SW480 (cell line): ENCODE measurements at places on chromosomes 3 and 15.
A peak's percentile ranks its signal among the peaks of the same experiment; 100 is the strongest.

DNA sequence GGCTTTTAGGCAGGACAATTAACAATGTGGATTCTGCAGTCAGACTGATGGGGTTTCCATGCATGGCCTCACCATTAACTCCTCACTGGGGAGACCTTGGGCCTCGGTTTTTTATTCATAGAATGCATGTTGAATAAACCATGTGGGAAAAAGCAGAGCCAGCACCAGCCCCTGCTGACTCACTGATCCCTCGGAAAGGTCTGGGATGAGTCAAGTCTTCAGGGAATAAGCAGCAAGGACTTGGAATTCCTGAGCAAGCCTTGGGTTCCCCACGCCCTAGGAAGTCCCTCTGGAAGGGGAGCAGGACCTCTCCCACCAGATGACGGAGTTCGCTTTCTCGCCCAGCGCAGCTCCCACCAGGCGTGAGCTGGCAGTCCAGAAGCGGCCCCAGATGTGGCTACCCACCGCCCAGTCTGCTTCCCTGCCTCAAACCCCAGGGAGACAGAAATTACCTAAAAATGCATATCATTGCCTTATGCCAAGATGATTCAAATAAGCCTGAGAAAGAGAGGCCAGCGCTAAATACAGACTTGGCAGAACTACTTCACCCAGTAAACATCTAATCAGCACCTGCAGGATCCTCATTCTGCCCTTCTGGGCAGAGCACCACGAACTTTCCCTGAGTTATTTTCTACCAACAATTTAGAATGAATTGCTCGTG lies 45.4 kb downstream of the BTD start:
- peak; percentile 87 for DNase-seq

- DNase-seq = no peak
These were observed 19.2 kb upstream of the MYZAP start for GRCh38 chr15:57572468-57572867.

- DNase-seq = no peak
These were observed 40.0 kb downstream of the NME9 start for GRCh38 chr3:138289701-138290100.

- no peak for DNase-seq
These were observed 256.9 kb downstream of the ARRDC4 start for GRCh38 chr15:98217356-98217755.

- no peak for DNase-seq
These were observed 143.0 kb upstream of the PRR23C start for GRCh38 chr3:139187648-139188047.

DNA sequence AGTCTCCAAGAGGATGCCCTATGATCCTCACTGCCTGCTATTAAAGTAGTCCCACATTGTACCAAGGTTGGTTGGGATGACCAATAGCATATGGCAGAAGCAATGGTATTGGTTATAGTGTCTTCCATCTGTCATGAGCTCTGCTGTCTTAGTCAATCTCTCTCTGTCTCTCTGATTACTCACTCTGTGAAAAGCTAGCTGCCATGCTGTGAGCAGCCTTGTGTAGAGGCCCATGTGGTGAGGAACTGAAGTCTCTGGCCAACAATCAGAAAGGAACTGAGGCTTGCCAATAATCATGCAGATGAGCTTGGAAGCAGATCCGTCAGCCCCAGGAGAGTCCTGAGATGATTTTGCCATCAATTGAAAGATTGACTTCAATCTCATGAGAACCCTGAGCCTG lies 60.3 kb upstream of the CFAP161 start:
- no peak for DNase-seq

GRCh38 chr3:195140816-195141793 lies 129.9 kb downstream of the XXYLT1 start:
- no peak for DNase-seq

DNA sequence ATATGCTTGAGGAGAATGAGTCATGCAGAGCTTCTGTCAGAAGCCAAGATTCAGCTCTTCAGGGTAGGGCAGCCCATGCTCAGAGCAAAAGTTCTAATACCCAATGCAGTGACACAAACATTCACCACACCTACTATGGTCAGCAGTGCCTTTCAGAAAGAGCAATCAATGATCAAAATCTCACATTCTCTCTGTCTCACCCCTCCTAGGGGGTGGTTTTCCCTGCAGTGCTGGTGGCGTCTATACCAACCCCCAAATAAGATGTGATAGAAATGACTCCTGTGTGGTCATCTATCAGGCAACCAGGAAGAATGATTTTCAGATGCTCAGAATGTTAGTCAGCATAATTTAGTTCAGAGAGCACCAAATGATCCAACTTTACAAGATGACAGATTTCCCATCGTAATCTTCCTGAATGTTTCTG lies 385.3 kb downstream of the NTRK3 start:
- DNase-seq = no peak

GRCh38 chr3:17013050-17013449 lies 128.3 kb downstream of the PLCL2 start:
- DNase-seq = no peak

DNA sequence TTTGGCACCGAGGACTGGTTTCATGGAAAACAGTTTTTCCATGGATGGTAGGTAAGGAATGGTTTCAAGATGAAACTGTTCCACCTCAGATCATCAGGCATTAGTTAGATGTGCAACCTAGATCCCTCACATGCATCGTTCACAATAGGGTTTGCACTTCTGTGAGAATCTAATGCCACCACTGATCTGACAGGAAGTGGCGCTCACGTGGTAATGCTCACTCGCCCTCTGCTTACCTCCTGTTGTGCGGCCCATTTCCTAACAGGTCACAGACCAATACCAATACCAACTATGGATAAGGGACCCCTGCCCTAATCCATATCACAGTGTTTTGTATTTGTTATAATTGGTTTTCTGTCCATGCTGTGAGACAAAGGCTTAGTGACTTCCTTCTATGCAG lies 58.9 kb downstream of the SLMAP start:
- DNase-seq = no peak

DNA sequence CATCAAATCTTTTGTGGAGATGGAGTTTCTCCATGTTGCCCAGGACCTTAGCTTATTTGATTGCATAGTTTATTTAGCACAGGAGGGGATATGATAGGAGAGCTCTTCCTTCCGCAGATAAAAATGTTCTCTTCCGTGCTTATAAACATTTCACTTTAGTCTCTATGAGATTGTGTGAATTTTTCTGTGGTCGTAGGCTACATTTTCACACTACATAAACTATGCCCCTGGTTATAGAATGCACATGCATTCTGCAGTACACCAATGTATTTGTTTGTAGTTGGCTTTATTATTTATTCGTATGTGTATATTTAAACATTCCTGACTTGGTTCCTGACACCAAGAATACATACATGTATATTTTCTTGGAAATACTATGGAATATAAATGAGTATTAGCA lies 139.2 kb downstream of the UBE2E2 start:
- no peak for DNase-seq

- DNase-seq = peak; percentile 56
These were observed 14.2 kb upstream of the TSEN2 start for GRCh38 chr3:12470111-12470510.

GRCh38 chr3:13073326-13074005 lies at the start of gene IQSEC1:
IQSEC1 (minus strand) TSS chr3:13073429; CDS start chr3:13073014, 415 bp downstream.
- DNase-seq = no peak

GRCh38 chr3:8525893-8526292 lies 24.3 kb downstream of the LMCD1 start:
- no peak for DNase-seq

DNA sequence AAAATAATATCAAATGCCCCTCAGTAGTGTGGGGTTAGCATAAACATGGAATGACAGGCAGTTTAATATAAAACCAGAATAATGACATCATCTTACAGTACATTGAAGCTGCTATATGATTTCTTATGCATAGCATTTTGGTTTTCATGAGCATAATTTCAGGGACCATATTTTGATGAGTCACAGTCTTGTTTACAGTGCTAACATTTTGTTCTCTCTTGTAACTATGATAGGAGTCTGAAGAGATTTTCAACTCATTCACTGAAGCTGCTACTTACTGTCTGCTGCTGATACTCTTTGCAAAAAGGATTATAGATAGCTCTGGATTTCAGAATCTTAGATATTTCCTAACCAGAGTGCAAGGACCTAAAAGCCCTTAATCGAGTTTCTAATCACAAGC lies 92.6 kb upstream of the CCDC54 start:
- DNase-seq = no peak

- DNase-seq = no peak
These were observed 30.1 kb downstream of the BOC start for GRCh38 chr3:113241292-113242095.
